ENCODE measurements at places on chromosomes 3 and 15.

- DNase-seq, result no peak
Observed at GRCh38 chr15:33119273-33119672, 75.2 kb downstream of the FMN1 start.

- no peak for DNase-seq
Observed at GRCh38 chr3:102105193-102105592, 255.9 kb downstream of the NFKBIZ start.

DNA sequence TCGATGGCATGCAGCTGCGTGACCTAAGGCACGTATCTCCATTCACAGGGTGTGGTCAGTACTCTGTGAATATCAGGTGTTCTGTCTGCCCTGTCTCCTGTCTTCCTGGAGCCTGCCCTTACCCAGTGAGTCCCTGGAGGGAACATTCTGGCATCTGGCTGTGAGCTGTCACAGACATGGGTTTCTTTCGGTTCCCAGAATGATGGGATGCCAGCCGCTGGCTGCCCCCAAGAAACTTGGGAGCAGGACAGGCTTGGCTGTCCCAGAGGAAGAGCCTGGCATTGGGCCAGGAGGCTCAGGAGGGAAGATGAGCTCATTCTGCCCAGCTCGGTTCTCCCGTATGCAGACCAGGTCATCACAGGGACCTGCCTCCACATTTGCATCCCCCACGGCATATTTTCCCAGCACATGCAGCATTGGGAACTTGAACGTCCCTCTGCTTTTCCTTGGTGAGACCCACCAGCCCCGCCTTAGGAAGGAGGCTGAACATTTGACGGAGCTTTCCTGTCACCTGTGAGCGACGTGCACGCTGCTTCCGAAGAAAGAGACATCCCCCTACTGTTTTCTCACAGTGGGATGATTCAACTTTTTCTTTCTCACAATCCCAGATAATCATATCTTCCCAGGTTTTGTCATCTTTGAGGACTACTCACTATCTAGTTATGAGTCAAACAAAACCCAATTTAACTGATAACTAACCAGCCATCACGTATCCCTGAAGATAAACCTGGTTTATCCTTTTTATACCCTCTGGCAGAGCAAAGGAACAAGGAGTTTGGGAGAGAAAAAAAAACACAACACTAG, 22.0 kb upstream of the PGPEP1L start:
- no peak for DNase-seq

- no peak for DNase-seq
Observed at GRCh38 chr15:25182736-25183445, 228.1 kb downstream of the SNRPN start.

DNA sequence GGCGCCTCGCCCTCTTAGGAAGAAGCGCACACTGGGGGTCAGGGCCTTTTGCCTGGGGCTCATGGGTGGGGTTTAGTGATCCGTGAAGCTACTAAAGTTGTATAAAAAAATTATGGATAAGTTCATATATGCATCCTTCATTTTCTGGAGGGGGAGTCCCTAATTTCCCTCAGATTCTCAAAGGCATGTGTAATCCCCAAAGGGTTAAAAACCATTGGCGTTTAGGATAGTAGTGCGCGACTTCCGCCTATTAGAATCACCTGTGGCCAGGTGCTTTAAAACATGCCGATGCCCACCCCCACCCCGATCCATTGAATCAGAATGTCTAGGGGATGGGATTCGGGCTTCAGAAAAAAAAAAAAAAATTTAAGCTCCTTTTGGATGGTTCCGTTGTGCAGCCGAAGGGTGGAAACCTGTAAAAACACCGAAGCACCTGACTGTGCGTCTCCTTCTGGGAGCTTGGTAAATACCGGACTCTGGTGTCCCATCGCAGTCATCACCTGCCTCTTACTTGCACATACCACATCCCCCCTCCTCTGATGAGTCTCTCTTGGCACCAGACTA, 570 bp downstream of the APH1B start:
- no peak for DNase-seq

DNA sequence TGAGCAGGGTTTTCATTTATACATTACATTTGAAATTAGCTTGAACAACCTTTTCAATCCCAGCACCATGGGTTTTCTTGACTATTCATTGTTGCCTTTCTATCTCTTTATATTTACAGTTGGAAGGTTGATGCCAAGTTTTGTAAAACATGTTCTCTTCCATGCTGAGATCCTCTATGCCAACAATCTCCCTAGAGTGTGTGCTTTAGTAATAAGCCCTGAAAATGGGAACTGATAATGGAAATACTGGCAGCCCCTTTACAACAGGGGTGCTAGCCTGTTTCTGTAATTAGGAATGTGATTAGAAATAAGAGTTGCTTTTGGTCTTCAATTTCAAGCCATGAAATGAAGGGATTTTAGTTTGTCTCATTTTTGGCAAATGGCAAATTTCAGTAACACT, 239.9 kb upstream of the NAALADL2 start:
- DNase-seq, result no peak

- DNase-seq, result no peak
Observed at GRCh38 chr3:120646771-120647432, 35.1 kb downstream of the HGD start.

DNA sequence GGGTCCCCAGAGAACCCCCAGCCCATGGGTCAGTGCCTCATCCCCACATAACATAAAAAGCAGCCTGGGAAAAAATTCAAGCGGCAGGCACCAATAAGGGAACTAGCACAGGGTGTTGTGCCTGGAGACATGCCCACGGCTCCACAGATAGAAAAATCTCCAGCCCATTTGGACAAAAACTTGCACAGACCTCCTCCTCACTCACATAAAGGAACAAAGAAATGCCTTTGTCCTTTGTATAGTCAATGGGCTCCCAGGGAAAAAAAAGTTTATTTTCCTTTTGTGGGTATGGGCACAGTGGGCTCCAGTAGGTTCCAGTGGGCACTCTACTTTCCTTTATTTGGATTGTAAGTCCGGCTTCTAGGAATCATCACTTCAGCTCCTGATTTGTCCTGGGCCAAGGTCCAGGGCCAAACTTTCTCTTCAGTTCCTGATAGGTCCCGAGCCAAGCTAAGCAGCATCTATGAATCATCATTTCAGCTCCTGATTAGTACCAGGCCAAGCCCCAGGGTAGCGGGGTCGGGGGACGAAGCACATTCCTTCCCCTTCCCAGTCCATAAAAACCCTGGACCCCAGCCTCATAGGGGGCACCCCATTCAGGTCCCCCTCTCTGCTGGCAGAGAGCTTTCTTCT, 1.6 kb upstream of the DNAH12 start:
- DNase-seq, result no peak

DNA sequence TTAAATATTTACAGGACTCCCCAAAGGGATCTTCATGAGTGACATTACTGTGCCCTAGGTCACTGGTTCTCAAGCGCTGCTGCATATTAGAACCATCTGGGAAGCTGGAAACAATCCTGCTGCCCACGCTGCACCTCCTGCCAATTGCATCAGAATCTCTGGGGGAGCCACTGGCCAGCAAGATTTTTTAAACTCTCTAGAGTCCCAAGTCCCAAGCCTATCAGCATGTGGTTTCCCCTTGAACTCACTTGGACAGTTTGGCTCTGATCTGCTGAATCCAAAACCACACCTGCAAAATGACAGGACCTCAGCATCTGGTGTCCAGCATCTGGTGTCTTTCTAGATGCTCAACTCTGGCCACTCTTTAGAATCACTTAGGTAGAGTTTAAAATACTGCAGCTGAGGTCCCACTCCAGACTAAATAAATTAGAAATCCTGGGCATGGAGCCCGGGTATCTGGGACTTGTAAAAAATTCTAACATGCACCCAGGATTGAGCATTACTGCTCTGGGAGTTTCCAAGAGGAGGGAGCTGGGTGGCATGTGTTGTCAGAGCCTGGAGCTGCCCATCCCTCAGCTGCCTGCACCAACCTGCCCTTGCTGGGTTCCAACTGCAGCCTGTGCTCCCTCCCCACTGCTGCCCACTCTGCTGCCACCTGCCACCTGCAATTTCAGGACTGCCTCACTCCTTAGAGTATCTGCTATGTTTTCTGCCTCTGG, 311.3 kb downstream of the SLC9A9 start:
- no peak for DNase-seq

GRCh38 chr15:70094690-70095311, 2.9 kb downstream of the TLE3 start:
- no peak for DNase-seq

- DNase-seq, result no peak
Observed at GRCh38 chr15:96367311-96368200, 37.1 kb downstream of the NR2F2 start.
